ENCODE measurements at places on chromosomes 3 and 15.

- peak; percentile 93 for DNase-seq
Measured at GRCh38 chr3:179653096-179653797, 407 bp downstream of the USP13 start.

DNA sequence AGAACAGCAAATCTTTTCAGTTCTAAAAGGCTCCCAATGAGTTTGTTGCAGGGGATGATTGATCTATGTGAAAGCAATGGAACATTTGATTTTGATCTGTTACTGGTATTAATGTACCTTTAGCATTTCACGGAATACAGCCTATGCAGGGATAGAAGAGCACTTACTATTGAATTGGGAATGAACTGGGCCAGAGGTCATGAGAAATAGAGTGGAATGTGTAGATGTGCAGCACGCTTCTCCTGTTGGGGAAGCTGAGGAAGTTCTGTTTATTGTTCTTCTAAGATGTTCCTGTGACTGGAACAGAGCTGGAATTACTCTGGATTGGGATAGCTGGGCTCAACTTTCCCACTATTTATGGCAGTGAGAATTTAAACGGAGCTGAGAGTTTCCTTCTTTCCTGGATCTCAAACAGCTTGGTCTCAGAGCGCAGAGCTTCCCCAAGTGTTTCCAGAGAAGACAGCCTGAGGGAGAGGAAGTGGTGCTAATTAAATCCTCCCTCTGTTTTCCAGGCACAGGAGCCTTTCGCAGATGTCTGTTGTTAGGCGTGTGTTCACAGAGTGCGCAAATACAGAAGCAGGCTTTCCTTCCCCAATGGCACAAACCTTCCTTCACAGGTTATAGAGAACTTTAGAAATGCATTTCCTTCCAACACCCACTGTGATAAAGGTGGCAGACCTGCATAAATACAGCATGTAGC lies 32.5 kb downstream of the TPRG1 start:
- DNase-seq = peak; percentile 75

DNA sequence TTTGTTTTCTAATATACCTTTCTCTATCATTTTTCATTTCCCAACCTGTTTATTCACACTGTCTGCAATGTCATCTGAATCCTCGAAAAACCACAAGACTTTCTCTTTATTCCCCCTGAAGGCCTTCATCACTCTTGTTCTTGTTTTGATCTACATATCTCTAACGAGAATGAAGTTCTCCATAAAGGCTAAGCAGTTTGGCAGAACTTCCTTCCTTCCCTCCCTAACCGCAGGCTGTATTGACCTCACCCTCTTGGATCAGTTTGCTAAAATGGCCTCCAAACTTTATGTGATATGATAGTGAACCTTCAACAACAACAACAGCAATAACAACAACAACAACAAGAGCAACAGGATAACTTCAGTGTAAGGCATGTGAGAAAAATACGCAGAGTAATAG lies 392.8 kb downstream of the TIGIT start:
- DNase-seq = no peak

DNA sequence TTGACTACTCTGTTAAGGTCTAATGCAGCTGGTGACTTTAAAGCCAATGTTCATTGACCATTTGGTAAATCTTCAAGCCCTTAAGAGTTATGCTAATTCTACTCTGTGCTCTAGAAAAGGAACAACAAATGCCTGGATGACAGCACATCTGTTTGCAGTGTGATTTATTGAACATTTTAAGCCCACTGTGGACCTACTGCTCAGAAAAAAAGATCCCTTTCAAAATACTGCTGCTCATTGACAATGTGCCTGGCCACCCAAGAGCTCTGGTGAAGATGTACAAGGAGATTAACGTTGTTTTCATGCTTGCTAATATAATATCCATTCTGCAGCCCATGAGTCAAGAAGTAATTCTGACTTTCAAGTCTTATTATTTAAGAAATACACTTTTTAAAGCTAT lies 110.8 kb downstream of the TBC1D5 start:
- DNase-seq = no peak

GRCh38 chr15:37872661-37873060 lies 61.8 kb upstream of the TMCO5A start:
- DNase-seq = no peak

GRCh38 chr15:84947947-84948830 lies 33.5 kb upstream of the PDE8A start:
- no peak for DNase-seq

DNA sequence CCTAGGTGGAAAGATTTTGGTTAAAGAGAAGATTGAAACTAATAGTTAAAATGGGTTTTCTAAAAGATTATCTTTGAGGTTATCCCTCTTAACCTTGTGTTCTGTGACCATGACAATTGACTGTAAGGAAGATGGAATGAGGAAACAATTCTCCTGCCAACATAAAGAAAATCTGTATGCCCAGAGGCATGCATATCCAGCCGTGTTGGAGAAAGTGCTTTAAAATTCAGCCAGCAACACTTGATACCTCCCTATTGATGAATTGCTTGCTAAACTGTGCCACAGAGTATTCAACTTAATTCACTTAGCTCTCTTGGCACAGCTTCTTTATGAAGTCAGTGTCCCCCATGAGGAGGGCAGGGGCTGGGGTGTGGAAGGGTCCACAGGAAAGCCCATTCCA lies 203.5 kb downstream of the UBE2E2 start:
- no peak for DNase-seq

DNA sequence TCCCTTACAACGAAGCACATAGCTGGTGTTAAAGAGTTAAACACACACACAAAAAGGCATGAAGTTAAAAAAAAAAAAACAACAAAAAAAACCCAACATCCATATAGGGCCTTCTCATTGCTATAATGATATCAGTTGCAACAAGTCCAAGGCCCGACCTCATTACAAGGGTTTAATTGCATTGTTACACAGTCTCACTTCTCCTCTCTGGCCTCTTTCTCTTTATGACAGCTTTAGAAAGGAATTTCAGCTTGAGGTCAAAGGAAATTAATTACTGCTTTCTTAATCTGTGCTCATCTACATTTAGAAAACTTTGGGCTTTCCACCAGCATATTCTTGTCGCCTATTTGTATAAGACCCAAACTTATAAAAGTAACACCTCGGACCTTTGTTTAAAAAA lies 342.1 kb downstream of the NR2F2 start:
- DNase-seq = no peak

DNA sequence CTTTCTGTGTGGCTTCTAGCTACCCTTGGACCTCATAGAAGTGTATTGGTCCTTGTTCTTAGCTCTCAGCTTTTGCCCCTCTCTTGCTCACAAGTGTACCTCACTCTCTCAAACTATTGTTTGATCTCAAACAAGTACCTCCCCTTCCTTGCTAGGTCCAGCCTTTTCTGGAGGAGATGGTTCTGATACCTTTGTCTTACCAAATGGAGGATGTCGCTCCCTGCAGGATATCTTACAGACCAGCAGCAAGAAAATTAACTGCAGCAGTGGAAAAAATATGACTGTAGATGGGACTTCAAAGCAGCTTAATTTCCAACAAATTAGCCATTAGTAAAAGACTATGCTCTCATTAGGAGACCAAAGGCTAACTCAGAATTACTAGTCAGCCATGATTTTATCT lies 388.1 kb upstream of the ROBO2 start:
- no peak for DNase-seq

DNA sequence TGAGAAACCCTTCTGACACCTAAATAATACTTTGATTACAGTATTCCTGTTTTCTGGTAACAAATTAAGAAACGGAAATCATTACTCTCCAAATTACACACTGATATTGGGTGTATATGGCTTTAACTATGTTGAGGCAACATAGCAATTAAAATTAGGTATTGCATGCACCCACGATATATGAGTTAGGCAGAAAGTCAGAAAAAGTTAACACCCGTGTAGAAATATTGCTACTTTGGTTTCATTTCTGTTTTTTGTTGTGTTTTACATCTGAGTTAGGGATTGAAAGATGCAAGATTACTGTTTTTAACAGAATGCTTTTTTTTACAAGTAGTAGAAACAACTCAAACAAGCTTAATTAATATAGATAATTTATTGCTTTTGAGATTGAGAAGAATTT lies 327.8 kb downstream of the GBE1 start:
- no peak for DNase-seq

DNA sequence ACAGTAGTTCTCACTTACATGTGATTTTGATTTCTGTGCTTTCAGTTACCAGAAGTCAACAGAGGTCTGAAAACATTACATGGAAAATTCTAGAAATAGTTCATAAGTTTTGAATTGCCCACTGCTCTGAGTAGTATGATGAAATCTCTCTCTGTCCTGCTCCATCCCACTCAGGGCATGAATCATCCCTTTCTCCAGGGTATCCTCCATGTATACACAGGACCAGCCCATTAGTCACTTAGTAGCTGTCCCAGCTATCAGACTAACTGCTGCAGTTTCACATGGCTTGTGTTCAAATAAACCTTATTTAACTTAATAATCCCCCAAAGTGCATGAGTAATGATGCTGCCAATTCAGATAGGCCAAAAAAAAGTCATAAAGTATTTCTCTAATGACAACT lies 38.6 kb downstream of the EPHA3 start:
- DNase-seq = no peak

GRCh38 chr3:10419637-10420232 lies 85.7 kb downstream of the ATP2B2 start:
- no peak for DNase-seq

GRCh38 chr15:80614711-80615360 lies 80.3 kb upstream of the ABHD17C start:
- DNase-seq = no peak

- no peak for DNase-seq
Measured at GRCh38 chr3:118977118-118977517, 57.5 kb downstream of the IGSF11 start.

DNA sequence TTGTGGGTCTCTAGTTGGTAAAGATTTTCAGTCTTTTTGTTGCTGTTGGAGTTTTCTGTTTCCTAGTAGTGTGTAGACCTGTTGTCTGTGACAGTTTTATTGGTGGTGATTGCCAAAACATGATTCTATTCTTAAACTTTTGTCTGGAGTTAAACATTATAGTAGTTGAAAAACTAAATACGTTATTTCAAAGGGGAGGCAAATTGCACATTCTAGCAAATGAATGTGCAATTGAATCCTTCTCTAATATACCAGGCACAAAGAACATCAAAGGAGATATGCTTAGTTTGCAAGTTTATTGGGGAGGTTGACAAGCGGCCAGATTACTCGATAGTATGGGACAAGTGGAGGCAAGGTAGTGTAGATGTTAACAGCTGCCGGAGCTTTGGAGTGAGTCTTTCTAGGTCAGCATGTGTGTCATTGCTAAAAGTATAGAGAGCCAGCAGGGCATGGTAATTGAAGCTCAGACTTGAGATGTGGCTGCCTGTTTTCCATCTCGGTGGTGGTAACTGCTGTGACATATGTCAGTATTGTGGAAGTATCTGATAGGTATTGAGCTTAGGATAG lies 20.6 kb downstream of the CHD2 start:
- no peak for DNase-seq

- no peak for DNase-seq
Measured at GRCh38 chr3:22587446-22587845, 615.7 kb upstream of the UBE2E2 start.

- no peak for DNase-seq
Measured at GRCh38 chr15:100245855-100246254, 95.9 kb downstream of the ADAMTS17 start.

Measured in ELF-1 (cell line).